OCI-LY7 (cell line): ENCODE measurements at places on chromosomes 7 and 10. TPM values are rescaled to one million over a fixed set of nuclear protein-coding genes. Genes with fewer than 3 reads are reported as not detected.
A peak's percentile ranks its signal among the peaks of the same experiment; 100 is the strongest.

- DNase-seq, result no peak
Observed at GRCh38 chr7:93817526-93817925, 73.0 kb downstream of the TFPI2 start.

- DNase-seq, result no peak
Observed at GRCh38 chr7:136585954-136586670, 282.3 kb upstream of the CHRM2 start.

GRCh38 chr7:26413007-26413691, 121.5 kb downstream of the SNX10 start:
- no peak for DNase-seq

GRCh38 chr10:129531195-129531968, 64.3 kb downstream of the MGMT start:
- no peak for DNase-seq

DNA sequence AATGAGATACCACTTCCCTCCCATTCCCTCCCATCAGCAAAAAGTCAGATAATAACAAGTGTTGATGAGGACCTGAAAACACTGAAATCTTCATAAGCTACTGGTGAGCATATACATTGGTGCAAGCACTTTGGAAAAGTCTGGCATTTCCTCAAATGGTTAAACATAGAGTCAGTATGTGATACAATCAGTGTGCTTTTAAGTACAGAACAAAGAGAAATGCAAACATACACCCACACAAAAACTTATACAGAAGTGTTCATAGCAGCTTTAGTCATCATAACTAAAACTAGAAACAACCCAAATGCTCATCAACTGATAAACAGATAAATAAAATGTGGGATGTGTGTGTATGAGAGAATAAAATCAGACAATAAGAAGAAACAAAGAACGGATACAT, 261.9 kb downstream of the ELMO1 start:
- DNase-seq, result no peak

GRCh38 chr7:29229066-29229465, 34.5 kb downstream of the CHN2 start:
- DNase-seq, result no peak

The ENO4 gene
- not detected in 2 replicates for total RNA-seq

- DNase-seq, result no peak
Observed at GRCh38 chr7:938546-939185, 15.8 kb downstream of the ADAP1 start.

GRCh38 chr7:36453769-36454168, 64.1 kb downstream of the ANLN start:
- DNase-seq, result no peak

- DNase-seq, result no peak
Observed at GRCh38 chr10:24394461-24395190, 185.7 kb downstream of the KIAA1217 start.

GRCh38 chr10:77715088-77715487, 77.5 kb upstream of the KCNMA1 start:
- peak; percentile 10 for DNase-seq

DNA sequence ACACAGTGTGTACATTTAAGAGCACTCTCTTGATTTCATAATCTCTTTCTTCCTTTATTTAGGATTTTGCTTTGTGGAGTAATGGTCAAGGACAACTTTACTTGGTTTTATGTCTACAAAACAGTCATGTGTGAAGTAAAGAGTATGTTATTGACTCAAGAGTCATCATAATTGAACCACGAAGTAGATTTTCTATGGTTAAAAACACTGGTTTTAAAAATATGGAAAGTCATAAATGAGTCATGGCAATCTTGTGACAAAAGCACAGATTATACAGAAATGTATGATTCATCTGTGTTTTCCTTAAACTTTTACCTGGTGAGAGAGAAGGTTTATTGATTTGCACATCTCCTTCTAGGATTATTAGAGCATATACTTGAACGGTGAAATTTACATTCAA, 969.7 kb downstream of the GATA3 start:
- no peak for DNase-seq

The GBX1 gene
- total RNA-seq, result not detected in 2 replicates

DNA sequence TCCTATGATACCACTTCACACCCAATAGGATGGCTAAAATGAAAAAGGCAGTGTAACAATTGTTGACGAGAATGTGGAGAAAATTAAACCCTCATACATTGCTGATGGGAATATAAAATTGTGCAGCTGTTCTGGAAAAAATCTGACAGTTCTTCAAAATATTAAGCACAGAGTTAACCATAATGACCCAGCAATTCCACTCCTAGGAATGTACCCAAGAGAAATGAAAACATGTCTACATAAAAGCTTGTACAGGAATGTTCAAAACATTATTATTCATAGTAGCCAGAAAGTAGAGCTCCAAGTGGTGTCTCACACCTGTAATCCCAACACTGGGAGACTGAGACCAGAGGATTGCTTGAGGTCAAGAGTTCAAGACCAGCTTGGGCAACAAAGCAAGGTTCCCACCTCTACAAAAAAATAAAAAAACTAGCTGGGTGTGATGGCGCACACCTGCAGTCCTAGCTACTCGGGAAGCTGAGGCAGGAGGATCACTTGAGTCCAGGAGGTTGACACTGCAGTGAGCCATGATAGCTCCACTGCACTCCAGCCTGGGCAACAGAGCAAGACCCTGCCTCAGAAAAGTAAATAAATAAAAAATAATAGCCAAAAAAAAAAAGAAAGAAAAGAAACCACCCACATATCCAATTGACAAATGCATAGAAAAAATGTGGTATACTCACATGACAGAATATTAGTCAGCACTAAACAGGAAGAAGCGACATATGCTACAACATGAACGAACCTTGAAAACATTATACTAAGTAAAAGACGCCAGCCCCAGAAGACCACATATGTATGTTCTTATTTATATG, 5.0 kb downstream of the RHEB start:
- DNase-seq, result no peak

The ZNF736 gene
- total RNA-seq, result 88.6 and 90.2 TPM in 2 replicates

The PAX4 gene
- total RNA-seq, result not detected in 2 replicates

DNA sequence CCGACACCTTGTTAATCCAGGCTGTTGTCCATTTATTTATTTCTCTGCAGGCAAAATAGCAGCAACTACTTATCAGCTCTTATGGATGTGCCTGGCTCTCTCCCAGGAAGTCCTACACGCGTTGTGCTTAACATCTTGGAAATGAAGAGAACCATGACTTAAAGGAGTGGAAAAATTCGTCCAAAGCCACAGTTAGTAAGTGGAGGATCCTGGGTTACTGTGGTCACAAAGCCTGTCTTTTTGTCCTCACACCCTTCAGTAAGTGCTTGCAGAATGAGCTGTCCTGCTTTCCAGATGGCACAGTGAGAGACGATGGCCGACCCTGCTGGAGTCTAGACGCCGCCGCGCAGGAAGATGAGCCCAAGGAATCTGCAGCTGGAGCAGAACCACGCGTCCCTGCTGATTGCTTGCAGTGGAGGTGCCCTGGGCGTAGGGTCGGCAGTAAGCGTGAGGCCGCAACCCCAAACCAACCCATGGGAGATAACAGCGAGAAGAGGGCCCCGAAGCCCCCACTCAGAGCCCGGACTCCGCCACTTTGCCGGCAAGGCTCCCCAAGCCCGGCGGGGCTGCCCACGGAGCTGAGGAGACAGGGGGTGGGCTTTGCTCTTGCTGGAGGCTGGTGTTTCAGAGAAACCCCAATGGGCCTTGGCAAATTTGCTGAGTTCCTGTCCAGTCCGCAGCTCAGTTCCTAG, 178.6 kb downstream of the CXCL12 start:
- DNase-seq, result no peak

- DNase-seq, result no peak
Observed at GRCh38 chr7:98126311-98127142, 19.9 kb downstream of the LMTK2 start.

The STEAP1B gene
- 1.1 and 2.1 TPM in 2 replicates for total RNA-seq

- DNase-seq, result no peak
Observed at GRCh38 chr7:1246160-1246870, 13.6 kb downstream of the UNCX start.
